ENCODE measurements at places on chromosomes 1 and 21.

- no peak for DNase-seq
Observed at GRCh38 chr1:178337091-178337706, 159.6 kb downstream of the CLEC20A start.

DNA sequence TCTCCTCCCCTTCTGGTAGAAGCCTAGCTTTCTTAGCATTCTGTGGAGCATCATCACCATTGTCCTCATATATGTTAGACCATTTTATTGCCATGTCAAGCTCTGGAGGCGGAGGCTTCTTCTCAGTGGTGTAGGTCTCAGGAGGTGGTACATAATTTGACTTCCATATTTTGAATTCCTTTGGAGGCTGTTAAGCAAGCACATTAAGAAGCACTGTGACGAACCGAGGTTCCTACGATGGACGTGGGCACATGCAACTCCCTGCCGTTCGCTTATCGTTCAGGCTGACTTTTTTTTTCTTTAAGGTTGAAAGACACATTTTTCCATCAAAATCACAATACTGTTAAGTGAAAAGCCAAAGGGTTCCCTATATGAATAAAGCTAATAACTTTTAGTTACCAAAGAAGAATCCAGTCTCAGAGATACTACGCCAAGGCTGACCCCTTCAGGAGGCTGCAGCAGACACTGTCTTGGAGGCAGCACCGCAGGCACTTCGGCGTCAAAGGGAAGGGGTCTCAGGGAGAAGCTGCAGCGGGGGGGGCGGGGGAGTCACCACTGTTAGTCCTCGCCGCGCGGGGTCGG lies 835 bp downstream of the C1orf52 start:
- DNase-seq: no peak

GRCh38 chr1:204167730-204168129 lies 1.6 kb upstream of the REN start:
- DNase-seq: no peak

- DNase-seq: no peak
Observed at GRCh38 chr1:172498857-172499256, 34.1 kb upstream of the SUCO start.

GRCh38 chr1:201088395-201088794 lies 23.8 kb downstream of the CACNA1S start:
- DNase-seq: no peak

- no peak for DNase-seq
Observed at GRCh38 chr1:8653878-8654277, 163.6 kb downstream of the RERE start.

DNA sequence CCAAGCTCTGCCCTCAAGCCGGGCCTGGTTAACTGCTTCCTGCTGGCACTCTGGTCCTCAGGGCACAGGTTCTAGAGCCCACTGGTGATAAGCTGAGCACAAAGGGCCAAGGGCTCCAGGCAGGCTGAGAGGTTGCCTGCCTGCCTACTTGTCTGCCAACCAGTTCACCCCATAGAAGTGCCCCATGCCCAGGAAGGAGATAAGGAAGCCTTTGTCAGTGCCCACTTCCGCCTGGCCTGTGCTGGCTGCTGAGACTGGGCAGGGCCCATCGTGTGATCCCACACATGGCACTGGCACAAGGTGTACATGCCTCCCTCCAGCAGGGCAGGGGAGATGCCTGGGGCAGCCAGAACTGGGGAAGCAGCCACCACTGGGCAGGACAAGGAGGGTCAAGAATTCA lies 24.1 kb downstream of the SLC9A1 start:
- no peak for DNase-seq

DNA sequence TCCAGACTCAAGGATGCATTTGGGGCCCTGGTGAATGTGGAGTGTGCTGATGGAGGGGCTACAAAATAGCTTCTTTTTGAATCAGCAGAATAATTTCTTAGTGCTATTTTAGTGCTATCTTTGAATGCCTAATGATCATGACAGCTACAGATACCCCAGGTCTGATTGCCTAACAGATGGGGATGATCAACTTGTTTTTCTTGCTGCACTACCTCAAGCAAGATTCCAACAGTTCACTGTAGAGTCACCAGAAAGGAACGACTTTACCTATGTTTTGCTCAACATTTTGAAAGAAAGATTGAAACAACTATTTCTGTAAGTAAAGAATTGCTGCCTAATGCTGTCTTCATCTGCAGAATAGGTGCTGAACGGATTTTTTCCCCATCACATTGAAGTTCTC lies 42.6 kb upstream of the VAV3 start:
- no peak for DNase-seq

DNA sequence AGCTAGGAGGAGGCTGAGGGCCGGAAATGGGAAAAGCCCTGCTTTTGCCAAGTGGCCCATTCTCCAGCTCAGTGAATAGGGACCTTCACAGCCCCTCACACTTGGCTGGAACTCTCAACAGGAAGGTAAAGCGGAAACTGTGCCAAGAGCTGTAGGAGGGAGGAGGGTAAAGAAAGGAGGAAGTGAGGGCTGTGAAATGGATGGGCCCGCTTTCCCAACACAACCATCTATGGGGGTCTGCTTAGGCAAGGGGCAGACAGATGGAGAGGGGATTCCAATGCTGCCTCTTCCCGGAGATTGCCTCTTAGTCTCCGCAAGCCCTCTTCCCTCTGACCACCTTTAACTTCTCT lies 5.2 kb downstream of the INKA2 start:
- no peak for DNase-seq

GRCh38 chr1:10516925-10517676 lies 42.4 kb downstream of the PEX14 start:
- DNase-seq: no peak

DNA sequence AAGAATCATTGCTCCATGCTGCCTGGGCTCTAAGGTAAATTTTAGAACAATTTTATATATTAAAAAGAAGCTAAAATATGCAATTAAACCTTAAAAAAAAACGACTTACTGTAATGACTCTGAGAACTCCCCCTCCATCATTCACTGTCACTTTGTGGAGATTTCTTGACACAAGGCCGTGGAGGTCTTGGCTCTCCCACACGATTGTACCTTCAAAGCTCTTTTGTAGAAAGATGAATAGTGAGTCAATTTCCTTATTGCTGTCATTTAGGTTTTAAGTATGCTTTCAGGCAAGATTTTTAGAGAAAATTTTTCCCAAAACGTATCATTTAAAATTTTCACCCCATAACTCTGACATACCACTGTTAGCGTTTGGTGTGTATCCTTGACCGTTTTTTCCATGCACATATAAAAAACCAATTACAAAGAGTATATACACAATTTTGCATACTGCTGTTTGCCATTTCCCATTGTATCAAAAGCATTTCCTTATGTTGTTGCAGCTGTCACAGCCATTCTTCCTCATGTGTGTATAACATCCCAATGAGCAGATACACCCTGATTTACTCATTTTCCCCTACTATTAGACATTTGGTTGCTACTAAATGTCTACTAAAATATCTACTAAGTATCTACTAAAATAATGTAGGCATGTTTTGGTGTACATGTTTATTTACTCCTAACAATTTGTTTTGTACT lies 33.4 kb downstream of the B3GALNT2 start:
- no peak for DNase-seq

DNA sequence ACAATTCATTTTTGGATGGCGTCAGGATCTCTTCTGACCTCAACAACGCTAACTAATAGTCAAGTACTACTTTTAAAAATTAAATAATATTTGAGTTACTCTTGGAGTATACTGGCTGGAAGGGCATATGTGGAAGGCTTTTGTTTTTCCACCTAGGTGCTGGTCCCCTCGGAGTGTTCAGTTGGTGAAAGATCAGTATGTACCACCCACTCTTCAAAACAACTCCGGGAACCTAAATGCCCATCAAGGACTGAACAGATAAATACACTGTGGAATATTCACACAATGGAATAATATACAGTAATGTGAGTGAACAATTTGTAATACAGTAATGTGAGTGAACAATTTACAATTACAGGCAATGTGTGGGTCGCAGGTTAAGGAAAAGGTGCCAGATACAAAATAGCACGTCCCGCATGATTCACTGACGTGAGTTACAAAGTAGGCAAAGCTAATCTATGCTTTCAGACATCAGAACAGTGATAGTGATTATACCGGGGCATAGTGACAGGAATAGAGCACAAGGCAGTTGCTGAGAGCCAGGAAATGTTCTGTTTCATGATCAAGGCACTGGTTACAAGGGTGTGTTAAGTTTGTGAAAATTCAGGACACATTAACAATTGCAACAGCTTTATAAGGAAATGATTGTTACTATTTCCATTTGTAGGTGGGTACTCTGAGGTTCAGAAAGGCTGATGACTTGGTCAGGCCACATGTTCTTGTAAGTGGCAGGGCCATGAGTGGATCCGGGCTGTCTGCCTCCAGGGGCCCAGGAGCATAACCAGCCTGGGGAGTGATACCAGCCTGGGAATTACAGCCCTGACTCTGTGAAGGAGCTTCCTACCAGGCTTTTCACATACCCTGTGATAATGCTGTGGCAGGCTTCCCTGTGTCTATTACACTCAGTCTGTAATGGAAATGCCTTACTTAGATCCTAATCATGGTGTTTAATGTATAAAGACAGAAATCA lies 59.3 kb upstream of the ABCD3 start:
- DNase-seq: no peak

DNA sequence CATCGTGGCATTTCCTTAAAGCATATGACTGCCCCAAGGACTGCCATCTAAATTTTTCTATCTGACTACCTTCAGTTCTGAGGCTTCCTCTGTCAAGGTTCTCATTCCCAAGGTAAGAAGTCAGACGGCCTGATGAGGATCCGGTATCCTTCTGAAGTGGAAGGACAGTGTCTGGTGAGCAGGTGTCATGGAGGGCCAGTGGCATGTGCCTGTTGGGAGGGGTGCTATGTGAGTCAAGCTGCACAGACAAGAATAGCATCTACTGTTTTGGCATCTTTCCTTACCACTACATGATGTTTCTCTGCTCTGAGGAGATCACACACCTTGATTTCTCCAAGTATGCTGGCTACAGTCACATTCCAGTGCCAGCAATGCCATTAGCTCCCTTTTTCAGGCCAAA lies 99.6 kb upstream of the RGS1 start:
- no peak for DNase-seq

GRCh38 chr1:184655185-184655584 lies 99.5 kb downstream of the EDEM3 start:
- DNase-seq: no peak

DNA sequence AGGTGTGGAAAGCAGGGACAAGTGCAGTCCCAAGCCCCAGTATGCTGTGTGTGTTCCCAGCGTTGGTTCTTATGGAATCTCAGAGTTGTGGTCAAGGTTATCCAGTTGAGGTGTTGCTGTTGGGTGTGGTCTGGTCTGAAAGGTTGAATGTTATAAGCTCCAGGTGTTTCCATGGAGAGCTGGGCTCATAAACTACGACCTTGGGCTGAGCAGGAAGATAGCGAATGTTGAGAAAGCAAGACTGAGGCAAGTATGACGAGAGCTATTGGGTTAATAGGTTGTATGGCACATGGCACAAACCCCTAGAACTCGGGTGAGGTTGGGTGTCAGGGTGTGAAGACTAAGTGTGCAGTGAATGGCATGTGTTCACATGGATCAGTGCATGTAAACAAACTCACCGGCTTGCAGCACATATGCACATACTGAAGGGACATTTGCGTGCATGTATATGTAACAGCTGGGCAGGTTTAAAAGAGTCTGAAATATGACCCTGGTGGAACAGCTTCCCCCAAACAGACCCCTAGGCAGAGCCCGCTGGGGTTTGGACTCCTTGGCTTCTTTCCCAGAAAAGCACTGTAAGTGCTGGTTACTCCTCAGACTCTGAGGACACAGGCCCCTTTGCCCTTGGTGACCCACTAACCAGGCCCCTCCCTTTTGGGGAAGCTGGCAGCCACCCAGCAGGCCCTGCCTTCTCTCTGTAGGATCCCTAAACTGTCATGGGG lies 117.5 kb downstream of the NAV1 start:
- no peak for DNase-seq

DNA sequence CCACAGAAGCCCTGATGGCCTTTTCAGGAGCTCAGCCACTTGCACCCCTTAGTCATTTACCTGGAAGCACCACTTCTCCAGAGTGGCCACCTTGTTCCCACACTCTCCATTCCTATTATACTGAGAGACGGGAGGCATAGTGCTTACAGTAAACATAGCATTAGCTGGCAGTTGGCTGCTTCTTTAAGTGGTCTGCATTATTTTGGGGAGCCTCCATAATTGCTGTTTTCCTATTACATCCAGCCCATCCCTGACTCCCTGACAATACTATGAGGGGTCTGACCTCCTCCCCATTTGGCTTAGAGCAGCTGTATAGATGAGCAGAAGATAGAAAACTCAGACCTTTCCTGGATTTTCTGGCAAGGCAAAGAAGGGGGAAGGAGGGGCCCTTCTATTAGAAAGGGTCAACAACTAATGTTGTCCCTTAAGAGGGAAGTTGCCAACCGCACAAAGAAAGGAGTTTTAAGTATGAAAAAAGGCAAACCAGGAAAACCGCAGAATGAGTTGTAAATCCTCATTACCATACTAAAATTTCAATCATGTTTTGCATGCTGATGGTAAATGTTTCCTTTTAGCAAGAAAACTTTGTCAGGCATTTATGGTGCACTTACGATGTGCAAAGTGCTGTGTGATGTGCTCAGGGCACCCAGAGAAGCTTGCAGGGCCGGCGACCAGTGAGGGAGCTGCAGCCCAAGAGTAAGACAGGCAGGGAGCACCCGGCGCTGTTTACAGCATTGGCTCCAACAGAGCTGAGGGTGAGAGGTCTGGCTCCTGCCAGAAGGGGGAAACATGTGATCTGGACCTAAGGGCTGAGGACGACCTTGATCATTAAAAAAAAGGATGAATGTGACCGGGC lies 167.3 kb downstream of the ZZZ3 start:
- no peak for DNase-seq

- DNase-seq: no peak
Observed at GRCh38 chr1:71224741-71225377, 144.0 kb upstream of the ZRANB2 start.

- no peak for DNase-seq
Observed at GRCh38 chr21:45415943-45416611, 11.1 kb downstream of the COL18A1 start.

- no peak for DNase-seq
Observed at GRCh38 chr1:29055160-29055559, 68.5 kb downstream of the TMEM200B start.

DNA sequence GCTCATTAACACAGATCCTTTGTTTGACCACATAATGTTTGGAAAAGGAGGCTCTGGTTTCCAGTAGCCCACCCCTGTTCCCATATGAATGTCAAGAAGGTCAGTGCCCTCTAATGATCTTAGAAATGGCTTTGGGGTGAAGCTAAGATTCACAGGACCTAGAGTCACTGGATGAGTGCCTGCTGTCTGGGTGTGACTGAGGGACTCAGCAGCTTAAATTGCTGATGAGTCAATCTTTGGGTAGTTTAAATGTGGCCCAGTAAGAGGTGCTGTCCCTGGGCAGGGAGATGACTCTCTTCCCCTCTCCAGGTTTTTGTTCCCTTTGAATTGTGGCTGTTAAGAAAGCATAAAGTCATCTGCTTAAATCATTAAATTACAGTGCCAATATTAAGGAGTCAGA lies 50.6 kb downstream of the L1TD1 start:
- DNase-seq: no peak

GRCh38 chr1:210321552-210321951 lies 7.2 kb upstream of the HHAT start:
- no peak for DNase-seq

- no peak for DNase-seq
Observed at GRCh38 chr21:15005391-15005790, 59.4 kb downstream of the NRIP1 start.

- no peak for DNase-seq
Observed at GRCh38 chr1:160538985-160539651, 16.1 kb upstream of the SLAMF6 start.

GRCh38 chr1:54413295-54413694 lies 7.1 kb upstream of the SSBP3 start:
- DNase-seq: no peak
